ENCODE measurements at places on chromosomes 4 and X.

- no peak for DNase-seq
Observed at GRCh38 chr4:173270312-173271027, 63.7 kb downstream of the HMGB2 start.

- DNase-seq = no peak
Observed at GRCh38 chr4:38523524-38524448, 140.2 kb upstream of the KLF3 start.

DNA sequence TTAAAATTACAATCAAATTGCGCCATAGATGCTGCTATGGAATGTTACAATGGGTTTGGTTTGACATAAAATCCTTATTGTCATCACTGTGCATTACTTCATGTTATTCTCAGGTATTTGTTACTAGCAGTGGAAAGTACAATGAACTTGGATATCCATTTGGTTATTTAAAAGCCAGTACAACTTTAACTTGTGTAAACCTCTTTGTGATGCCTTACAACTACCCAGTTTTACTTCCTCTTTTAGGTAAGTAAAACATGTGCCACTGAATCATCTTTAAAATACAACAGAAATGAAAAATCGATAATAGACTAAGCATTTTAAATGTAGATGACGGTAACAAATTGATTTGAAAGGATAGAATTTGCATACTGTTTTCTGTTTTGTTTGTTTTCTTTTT lies 35.6 kb downstream of the INTS6L start:
- no peak for DNase-seq

DNA sequence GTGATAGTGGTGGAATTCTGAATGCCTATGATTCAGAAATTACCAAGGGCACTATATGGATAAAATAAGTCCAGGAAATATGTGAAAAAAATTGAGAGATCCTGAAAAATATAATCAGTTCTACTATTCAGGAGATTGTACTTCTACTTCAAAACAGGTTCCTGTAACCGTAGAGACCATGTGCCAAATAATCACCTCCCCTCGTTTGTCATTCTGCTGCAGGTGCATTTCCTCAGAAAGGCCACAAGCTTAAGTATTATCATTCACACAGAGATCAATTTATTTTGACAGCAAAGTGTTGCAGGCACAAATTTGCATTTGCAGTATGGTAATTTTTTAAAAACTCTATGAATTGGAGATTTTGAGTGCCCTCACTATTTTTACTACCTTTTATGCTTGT lies 1000.0 kb downstream of the CCSER1 start:
- DNase-seq = no peak

DNA sequence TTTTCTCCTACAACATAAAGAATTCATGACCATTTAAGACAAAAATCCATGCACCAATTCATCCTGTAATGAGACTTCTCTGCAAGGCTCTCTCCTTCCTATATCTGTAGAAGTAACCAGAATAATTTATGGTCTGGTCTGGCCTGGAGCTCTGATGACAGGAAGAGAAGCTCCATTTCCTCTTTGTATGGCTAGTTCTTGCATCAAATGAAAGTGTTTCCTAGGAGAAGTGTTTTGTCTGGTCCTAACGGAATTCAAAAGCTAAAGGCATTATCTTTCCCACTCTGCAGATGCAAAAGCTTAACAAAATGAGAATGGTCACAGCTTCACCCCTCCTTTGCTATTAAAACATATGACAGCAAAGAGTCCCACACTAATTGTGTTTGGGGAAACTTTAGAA lies 55.1 kb downstream of the SPATA18 start:
- no peak for DNase-seq
